Stimulated activated CD4-positive, alpha-beta T cell treated with anti-CD3 and anti-CD28 coated beads, Interleukin-1b, Interleukin-23, amount 100 ng/mL, for 24 hours (primary cell): ENCODE measurements at places on chromosomes 4 and X.

- DNase-seq: no peak
These were observed 329.3 kb upstream of the NOCT start for GRCh38 chr4:138686106-138686835.

DNA sequence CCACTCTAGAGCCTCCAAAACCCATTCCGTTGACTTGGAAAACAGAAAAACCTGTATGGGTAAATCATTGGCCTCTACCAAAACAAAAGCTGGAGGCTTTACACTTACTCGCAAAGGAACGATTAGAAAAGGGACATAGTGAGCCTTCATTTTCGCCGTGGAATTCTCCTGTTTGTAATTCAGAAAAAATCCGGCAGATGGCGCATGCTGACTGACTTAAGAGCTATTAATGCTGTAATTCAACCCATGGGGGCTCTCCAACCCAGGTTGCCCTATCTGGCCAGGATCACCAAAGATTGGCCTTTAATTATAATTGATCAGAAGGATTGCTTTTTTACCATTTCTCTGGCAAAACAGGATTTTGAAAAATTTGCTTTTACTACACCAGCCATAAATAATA is 60.8 kb downstream of the ZNF732 start:
- peak; percentile 32 for DNase-seq

GRCh38 chr4:72531768-72532290 is 37.2 kb downstream of the ADAMTS3 start:
- DNase-seq: no peak

GRCh38 chr4:41299486-41299885 is 42.8 kb downstream of the UCHL1 start:
- DNase-seq: no peak

DNA sequence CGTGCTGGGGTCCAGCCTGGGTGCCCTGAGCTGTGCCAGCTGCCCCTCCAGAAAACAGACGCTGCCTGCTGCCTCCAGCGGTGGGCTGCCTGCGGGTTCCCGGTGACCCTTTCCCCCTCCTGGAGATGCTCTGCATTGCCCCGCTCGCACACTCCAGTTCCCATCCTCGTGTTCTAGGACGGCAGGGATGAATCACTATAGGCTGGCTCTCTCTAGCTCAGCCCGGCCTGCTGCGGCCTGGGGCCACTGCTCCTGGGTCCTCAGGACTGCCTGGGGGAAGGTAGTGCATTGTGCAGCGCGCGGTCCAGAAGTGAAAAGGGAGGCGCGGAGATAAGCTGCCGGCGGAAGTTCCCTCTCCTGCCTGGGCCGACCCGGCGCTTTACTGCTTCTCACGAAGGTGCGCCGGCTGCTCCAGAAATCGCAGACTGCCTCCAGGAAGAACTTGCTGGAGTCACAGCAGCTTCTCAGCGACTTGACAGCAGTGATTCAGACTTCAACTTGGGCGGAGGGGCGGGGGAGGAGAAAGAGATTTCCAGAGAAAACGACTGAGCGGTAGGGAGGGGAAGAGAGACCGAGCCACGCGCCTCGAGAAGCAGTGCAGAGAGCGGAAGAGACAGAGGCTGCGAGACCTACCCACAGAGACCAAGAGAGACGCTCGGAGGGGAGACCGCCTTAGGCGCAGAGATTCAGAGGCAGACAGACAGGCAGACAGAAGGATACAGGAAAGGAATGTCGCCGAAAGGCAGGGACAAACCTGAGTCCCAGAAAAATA is 6.7 kb upstream of the MSX1 start:
- DNase-seq: no peak

DNA sequence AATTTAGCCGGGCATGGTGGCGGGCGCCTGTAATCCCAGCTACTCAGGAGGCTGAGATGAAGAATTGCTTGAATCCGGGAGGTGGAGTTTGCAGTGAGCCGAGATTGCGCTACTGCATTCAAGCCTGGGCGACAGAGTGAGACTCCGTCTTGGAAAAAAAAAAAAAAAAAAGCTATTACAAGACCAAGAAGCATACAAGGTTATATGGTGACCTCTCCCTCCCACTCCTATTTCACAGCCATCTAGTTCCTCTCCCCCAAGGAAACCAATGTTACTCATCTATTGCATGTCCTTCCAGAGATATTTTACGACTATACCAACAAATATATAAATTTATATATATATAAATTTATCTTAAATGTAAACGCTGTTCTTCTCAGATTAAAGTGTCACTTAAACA is 3.2 kb downstream of the SLC9A7 start:
- DNase-seq: no peak

GRCh38 chr4:146648461-146648783 is 9.7 kb downstream of the POU4F2 start:
- DNase-seq: no peak

DNA sequence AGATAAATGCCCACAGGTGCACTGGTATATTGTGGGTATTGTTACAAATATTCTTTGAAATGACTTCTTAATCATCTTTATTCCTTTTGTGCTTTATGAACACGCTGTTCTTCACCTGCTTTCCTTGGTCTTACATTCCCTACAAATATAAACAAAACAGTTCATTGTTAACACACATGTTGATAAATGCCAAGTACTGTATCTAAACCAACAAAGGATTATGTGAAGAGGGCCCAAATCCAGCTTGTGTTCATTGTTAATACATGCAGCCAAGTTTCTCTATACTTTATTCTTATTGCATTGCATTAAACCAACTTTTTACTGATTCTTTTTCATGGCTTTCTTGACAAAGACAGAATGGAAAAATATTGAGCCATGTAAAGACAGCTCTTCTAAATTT is 42.8 kb downstream of the AREG start:
- no peak for DNase-seq

- DNase-seq: no peak
These were observed 84.1 kb upstream of the NEIL3 start for GRCh38 chr4:177225605-177226004.

DNA sequence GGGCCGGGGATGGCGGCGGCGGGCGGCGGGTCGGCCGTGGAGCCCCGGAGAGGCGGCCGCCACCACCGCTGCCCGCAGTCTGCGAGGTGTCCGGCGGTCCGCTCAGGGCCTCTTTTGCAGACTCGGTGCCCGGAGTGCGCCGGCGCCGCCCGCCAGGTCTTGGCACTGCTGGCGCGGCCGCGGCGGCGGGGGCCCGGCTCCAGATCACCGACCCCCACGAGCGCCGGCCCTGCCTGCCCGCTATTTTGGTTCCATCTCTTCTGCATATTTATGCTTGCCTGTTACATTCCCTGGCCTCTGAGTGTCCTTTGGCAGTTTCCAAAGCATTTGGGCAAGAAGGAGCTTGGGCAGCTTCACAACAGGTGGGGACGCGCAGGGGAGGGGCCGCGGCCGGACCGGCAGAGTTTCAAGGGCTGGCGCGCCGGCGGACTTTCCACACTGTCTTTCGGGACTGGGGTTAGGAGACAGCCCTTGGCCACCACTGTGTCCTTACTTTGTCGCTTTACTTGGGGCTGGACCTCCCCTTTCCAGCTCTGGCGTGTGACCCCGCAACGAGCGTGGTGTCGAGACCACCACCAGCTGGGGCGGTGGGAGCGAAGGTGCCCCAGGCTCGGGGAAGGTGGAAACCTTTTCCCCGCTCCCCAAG is 668 bp upstream of the TAPT1 start:
- peak; percentile 14 for DNase-seq

DNA sequence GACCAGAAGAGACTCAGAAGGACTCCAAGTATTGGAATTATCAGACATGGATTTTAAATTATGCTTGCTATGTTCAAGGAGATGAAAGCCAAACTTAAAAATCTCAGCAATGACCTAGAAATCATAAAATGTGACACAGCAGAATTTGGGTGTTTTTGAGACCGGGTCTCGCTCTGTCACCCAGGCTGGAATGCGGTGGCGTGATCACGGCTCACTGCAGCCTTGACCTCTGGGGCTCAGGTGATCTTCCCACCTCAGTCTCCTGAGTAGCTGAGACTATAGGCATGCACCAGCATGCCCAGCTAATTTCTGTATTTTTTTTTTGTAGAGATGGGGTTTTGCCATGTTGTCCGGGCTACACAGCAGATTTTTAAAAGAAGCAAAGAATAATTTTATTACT is 12.7 kb downstream of the TAB3 start:
- DNase-seq: no peak

DNA sequence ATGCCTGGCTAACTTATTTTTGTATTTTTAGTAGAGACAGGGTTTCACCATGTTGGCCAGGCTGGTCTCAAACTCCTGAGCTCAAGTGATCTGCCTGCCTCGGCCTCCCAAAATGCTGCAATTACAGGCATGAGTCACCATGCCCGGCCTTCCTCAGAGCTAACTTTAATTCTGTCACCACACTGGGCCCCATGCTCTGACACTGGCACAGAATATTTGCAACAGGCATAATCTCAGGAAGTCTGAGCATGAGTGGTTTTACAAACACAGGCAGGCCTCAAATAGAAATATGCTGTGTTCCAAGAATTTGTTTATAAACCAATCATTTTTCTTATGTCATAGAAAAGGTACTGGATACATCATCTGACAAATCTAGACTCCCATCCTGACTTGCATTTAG is 32.7 kb upstream of the FAM9C start:
- DNase-seq: no peak

- DNase-seq: no peak
These were observed 97.8 kb downstream of the TMEM47 start for GRCh38 chrX:34559325-34559724.

- DNase-seq: no peak
These were observed 184.8 kb downstream of the FBXW7 start for GRCh38 chr4:152351080-152351479.

DNA sequence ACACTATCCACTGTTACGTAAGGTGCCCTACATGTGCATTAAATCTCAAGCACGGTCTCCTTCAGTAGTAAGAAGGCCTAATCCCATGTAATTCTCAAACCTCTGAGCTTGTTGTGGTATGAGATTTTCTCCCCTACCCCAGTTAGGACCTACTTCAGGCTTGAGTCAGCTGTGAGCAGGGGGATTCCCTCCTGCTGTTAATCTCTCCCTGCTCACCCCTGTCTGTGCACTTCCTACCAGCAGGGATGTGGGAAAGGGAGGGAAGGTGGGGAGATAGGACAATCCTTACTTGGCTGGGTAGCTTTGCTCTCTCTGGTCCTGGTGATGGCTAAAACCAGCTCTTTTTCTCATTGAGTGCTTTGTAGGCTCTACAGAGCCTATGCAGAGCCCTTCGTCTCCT is 60.8 kb downstream of the PALLD start:
- no peak for DNase-seq

- no peak for DNase-seq
These were observed 82.3 kb downstream of the SPRY1 start for GRCh38 chr4:123478859-123479345.

- no peak for DNase-seq
These were observed 608 bp downstream of the RAPGEF2 start for GRCh38 chr4:159103384-159103990.

DNA sequence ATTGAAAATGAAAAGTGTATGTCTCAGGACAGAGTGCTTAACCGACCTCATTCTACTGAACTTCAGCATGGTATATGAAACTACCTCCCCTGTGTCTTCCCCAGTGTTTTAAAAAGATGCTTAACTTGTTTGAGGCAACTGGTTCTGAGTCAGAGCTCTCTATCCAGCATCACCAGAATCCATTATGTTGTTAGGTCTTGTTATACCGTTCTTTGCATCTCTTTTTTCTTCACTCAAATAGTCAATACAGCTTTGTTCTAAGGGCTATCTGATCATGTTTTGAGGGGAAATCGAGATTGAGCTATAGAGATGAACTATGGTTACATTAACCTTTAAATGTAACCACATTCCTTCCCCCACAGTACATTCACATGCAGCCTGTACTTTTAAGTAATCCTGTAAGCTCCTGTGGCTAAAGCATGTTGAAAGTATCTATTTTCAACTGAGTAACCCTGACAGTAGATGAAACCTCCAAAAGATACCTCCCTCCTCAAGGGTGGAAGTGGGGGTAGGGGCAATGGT is 514.4 kb downstream of the RPA4 start:
- DNase-seq: no peak

- DNase-seq: no peak
These were observed at the start of gene IRS4 for GRCh38 chrX:108736509-108737479. TSS of gene IRS4 (minus strand) at chrX:108736563.

DNA sequence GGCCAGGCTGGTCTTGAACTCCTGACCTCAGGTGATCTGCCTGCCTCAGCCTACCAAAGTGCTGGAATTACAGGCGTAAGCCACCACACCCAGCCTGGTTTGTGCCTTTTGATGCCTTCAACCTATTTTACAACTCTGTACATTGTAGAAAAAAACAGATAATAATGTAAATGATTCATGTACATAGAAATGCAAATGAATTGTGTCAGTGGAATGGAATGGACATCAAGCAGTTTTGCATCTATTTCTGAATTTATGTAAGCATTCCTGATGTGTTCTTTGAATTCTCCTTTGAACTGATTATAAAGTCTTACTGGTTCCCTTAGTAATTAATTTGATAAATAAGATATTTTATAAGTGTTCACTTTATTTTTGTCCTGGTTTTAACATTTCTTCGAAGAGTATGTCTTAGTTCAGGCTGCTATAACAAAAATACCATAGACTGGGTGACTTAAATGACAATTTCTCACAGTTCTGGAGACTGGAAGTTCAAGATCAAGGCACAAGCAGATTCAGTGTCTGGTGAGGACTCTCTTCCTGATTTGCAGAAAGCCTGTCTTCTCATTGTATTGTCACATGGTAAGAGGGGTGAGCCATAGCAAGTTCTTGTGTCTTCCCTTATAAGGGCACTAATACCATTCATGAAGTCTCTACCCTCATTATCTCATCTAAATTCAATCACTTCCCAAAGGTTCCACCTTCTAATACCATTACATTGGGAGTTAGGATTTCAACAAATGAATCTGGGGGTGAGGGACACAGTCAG is 162.2 kb upstream of the S100G start:
- no peak for DNase-seq

GRCh38 chr4:13966231-13967195 is 339.0 kb upstream of the BOD1L1 start:
- DNase-seq: no peak

- no peak for DNase-seq
These were observed 55.0 kb upstream of the FAM9B start for GRCh38 chrX:9088896-9089295.
